Cortex of kidney (tissue), 1 donor: ENCODE measurements at places on chromosomes 7 and 10.

DNA sequence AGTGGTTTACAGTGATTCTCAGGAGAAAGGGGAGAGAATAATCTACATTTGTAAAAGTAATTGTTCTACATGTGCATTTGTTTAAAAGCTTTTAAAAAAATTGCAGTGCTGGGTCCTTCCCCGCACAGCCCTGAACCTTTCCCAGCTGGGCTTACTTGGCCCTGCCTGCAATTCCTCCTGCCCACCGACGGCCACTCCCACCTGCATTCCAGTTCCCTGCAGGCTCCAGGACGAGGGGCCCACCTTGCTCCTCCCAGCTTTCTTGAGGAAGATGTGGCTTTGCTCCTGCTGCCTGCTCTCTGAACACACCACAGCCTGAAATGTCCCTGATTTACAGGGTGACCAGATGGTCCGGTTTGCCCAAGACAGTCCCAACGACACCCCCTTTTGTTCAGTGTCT lies 222.7 kb downstream of the PRPF18 start:
- no peak for DNase-seq

- DNase-seq: no peak
Observed at GRCh38 chr7:149559711-149560110, 62.1 kb upstream of the ZNF746 start.

DNA sequence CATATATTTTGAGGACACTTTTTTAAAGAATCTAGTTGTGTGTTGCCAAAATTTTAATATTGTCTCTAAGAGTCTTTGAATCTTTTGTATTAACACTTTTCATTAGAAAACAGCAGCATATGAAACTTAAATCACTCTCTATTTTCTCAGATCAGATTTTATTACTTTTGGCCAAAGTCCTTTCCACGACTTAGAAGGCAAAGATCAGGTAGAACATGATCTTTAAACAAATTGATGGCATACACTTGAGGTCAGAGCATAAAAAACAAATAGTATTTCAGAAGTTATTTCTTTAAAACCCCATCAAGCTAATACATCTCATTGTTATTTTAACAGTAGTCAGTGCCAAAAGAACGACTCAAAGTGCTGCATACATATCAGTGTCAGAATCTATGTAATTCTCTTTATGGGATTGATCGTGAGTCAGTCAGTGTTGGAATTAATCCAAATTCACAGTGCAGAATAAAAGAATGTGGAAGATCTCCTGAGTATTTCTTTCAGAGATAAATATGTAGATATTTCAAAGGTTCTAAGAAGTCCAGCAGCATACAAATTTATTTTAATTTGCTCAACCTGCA lies 9.6 kb upstream of the AGMO start:
- DNase-seq: no peak

- DNase-seq: no peak
Observed at GRCh38 chr7:108062250-108063014, 59.5 kb upstream of the LAMB1 start.

GRCh38 chr7:98816241-98816640 lies 53.6 kb downstream of the TMEM130 start:
- no peak for DNase-seq

GRCh38 chr7:68504716-68505115 lies 1093.6 kb upstream of the AUTS2 start:
- no peak for DNase-seq

DNA sequence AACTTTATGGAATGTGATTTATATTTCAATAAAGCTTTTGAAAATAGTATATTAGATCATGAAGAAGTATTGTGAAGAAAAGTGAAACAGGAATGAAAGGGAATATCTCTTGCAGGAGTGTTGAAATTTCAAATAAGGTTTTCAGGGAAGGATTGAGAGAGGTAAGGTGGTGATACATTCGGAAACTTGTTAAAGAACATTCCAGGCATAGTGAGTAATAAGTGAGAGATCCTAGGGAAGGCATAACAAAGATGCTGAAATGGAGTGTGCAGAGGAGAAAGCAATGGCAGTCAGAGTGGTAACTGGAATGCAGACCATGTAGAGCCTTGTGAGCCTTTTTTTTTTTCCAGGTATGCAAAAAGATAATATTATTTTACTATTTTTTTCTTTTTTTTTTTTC lies 4.1 kb downstream of the OR9A4 start:
- no peak for DNase-seq

DNA sequence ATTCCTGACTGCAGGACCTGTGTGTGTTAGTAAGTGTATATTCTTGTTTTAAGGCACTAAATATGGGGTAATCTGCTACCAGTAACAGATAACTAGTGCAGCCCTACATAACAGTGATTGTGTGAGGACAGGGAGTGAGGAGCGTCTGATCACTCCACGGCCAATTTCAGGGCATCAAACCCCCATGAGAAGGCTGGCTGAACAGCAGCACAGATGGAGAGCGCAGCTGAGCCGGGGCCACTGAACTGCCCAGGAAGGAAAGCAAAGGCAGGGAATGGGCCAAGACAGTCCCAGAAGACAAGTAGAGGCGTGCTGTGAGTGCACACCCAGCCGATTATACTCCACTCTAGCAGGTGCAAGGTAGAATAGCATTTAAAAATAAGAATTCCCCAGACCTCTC lies 157.1 kb upstream of the CHST15 start:
- DNase-seq: no peak

DNA sequence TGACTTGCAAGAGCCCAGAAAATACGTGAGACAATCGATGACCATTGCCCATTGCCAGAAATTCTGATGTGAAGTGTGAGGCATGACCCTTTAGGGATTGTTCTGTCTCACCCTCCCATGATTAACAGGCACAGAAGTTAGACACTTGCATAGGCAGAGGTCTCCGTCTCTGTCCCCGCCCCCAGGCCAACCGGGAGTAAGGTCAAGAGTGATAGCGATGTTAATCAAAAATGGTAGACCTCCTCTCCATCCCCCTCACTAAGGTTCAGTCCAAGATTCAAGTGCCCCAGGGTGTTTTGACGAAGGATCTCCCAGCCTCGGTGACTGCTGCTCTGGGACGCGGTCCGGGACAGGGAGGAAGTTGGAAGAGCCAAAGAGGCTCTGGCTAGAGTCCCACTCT lies 22.7 kb upstream of the TRPV6 start:
- no peak for DNase-seq

- DNase-seq: no peak
Observed at GRCh38 chr10:65033957-65034356, 1512.8 kb downstream of the REEP3 start.

DNA sequence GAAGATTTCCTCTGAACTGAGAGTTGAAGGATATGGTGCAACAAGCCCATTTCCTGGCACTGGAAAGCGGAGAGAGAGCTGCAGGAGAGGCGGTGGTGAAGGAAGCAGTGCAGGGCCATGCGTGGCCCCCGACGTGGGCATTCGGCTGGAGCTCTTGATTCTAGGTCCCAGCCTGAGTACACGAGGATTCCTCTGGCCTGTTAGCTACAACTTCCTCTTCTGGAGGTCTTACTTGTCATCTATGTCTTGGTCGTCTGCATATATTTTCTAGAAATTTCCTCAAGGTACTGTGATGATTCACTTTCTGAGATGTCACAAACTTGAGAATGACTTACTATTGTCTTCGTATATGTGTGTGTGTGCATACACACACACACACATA lies 59.2 kb upstream of the JAZF1 start:
- no peak for DNase-seq

DNA sequence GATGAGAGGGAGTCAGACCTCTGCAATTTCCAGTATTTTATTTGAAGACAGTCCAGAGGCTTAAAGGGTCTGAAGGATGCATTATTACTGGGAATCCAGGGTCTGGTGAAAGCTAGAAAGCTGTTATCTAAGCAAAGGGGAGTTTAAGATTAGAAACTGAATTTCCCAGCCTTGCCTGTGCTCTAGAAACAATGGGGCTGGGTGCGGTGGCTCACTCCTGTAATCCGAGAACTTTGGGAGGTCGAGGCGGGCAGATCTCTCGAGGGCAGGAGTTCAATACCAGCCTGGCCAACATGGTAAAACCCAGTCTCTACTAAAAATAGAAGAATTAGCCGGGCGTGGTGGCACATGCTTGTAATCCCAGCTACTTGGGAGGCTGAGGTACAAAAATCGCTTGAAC lies 71.5 kb upstream of the ANLN start:
- DNase-seq: no peak

DNA sequence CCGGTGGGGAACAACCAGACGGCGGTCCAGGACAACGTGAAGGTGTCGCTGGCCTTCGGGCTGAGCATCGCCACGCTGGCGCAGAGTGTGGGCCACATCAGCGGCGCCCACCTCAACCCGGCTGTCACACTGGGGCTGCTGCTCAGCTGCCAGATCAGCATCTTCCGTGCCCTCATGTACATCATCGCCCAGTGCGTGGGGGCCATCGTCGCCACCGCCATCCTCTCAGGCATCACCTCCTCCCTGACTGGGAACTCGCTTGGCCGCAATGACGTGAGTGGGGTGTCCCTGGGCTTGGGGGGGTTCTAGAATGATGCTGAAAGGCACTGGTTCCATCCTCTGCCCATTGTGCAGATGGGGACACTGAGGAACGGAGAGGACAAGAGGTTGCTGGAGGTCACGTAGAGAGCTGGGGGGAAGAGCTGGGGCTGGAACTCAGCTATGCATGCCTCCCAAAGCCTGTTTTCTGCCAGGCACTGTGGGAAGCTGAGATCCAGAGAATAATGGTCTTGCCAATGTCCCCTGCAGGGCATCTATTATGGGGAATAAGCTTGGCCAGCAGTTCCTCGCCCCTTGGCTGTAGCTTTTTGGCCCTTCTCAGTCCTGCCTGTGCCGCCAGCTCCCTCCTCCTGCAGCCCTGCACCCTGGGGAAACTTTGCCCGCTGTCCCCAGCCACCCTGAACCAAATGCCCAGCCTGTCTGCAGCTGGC lies 523 bp downstream of the AQP1 start:
- DNase-seq: no peak

- DNase-seq: no peak
Observed at GRCh38 chr10:71053169-71053895, 159.0 kb upstream of the UNC5B start.

DNA sequence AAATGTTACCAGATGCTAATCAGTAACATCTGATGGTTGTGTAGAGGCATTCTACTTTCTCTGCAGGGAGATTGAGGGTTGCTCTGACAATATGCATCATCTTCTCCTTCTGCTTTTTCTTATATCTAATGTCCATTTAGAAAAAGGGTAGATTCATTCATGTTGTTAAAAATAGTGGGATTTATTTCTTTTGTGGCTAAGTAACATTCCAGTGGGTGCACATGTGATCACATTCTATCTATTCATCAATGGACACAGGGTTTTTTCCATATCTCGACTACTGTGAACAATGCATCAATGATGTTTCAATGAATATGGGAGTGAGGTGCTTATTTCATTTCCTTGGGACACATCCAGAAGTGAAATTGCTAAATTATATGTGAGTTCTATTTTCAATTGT lies 103.9 kb downstream of the CRPPA start:
- no peak for DNase-seq

- no peak for DNase-seq
Observed at GRCh38 chr10:3873728-3874461, 88.9 kb upstream of the KLF6 start.

GRCh38 chr7:13797545-13797944 lies 191.9 kb downstream of the ETV1 start:
- no peak for DNase-seq

DNA sequence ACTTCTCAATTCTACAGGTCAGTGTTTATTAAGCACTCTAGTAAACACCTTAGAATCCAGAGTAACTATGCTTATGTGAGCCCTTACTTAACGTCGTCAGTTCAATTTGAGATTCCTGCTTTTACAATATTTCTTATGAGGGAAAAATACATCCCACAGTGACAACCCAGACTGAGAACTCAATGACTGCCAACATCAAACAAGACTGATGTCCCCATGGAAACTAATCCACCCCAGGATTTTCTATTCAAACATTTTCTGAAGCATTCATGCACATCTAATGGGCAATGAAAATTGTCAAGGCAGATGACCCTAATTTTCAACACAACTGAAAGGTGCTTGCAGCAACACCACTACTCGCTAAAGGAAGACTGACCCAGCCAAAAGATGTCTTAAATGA lies 67.0 kb downstream of the ATE1 start:
- DNase-seq: no peak

DNA sequence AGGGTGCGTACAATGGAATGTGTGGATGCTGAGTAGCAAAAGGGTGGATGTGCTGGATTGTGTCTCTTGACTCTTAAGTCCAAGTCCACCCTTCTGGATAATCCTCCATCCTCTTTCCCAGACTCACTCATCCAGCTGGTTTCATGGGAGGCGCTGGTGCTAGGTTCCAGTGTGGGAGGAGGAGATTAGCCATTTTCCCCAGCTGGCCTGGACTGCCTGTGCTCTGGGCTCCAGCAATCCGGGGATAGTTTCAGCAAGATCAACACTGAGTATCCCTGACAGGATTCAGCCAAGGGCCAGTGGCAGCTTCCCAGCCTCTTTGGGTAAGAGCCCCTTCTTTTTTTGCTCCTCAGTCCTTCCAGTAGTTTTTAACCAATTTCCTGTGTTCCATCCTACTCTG lies 21.6 kb upstream of the TRIL start:
- DNase-seq: no peak

DNA sequence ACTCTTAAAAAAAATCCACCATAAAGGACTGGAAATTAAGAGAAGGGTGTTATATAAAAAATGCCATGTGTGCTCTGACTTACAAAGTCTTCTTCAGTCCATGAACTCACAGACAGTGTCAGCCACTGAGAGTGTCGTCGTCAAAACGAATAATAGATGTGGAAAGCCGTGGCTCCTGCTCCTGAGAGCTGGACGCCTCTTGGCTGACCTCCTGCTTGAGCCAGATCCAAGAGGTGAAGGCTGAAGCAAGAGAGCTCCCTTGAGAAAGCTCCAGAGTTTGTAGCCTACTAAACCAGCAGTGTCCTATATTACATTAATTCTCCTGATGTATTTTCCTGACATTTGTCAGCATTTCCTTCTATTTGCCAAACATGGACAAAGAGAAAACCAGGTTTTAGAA lies 234.3 kb upstream of the C7orf33 start:
- no peak for DNase-seq

- DNase-seq: no peak
Observed at GRCh38 chr10:20744821-20745220, 152.3 kb downstream of the NEBL start.

GRCh38 chr7:34928052-34928451 lies 109.2 kb downstream of the DPY19L1 start:
- no peak for DNase-seq

GRCh38 chr7:157526913-157527634 lies 190.3 kb downstream of the DNAJB6 start:
- DNase-seq: no peak

GRCh38 chr10:98405422-98405821 lies 9.6 kb downstream of the PYROXD2 start:
- DNase-seq: no peak

DNA sequence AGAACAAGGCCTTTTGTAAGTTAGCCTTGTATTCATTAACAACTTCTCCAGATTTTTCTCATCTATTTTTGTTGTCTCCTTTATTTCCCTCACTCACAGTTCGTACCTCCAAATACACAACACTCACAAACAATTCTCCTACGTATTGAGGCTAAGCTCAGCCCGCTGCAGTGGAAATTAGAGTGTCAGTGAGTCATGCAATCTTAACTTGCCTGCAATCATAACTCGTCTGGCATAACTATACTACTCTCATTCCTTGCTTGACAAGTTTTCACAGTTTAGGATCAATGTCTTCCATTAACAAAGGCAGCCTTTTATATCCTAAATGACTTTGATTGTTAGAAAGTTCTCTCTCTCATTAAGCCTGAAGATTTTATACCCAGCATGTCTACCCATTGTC lies 23.8 kb downstream of the TMEM196 start:
- DNase-seq: no peak
